ENCODE measurements at places on chromosomes 7 and 10.
A peak's percentile ranks its signal among the peaks of the same experiment; 100 is the strongest.

- no peak for DNase-seq
These were observed 17.0 kb upstream of the TTYH3 start for GRCh38 chr7:2614631-2615330.

DNA sequence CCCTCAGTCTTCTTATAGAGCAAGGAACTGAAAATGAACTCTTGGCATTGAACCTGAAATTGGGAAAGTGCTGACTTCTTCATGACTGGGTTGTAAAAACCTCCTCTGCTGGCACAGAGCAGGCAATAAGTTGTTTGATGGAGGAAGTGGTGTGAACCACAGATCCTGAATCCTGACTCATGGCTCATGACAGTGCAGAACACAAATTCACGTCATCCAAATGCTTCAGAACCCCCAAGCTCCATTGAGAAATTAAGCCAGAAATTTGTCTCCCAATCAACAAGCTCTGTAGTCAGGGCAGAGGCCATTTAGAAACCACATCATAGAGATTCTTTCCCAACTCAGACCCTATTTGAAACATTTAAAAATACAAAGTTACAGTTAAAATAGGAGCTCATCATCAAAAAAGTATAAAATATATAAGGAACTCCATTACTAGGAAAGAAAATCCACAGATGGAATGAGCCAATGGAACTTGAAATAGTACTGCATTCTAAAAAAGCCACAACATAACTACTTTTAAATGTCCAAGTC, 10.3 kb upstream of the STK17A start:
- DNase-seq: no peak

- DNase-seq: no peak
These were observed 42.6 kb downstream of the RSBN1L start for GRCh38 chr7:77738871-77739270.

DNA sequence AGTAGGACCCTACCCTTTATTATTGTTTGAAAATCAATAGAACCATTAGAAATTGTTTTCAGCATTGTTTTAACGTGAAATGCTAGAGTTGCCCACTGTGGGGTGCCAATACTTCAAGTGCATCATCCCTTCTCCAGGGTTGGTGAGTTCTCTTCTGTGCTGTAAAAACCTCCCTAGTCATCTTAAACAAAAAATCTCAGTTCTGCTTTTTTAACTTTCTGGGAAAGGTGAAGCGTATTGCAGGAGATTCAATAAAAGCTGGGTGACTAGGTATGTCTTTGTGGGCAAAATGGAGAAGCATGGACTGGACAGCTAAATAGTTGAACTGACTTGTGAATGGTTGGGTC, 699.1 kb downstream of the SUGCT start:
- DNase-seq: no peak

DNA sequence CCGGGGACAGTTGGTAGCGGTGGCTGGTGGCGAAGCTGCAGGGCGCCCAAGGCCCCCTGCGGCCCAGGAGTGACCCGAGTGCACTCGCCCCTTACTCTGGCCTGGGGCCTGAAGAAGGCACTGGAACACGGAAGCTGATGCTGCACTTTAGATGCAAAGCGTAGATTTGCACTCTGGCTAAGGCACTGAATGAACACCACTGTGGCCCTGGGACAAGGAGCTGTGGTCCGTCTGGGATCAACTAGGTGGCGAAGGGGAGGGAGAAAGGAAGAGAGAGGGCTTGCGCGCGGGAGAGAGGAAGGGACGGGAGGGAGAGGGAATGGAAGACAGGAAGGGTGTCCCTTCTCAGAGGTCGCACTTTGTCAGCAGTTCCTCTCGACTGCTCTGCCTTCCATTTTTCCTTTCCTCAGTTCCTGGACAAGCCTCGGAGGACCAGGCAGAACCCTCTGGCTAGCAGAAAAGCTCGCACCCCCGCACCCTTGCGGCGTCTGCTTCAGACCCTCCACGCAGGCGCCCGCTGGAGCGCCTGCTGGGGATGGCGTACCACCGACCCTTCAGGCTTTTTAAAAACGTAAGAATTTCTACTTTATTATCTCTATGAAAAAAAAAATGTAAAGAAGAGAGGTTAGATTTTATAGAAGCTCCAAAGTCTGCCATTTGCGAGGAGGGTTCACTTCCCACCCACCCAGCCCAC, 1.2 kb downstream of the FERD3L start:
- DNase-seq: no peak

GRCh38 chr7:158649279-158649678, 55.3 kb downstream of the NCAPG2 start:
- DNase-seq: no peak

- DNase-seq: no peak
These were observed 585.9 kb upstream of the GHITM start for GRCh38 chr10:83553366-83553765.

GRCh38 chr10:99266383-99266782, 30.7 kb upstream of the HPSE2 start:
- DNase-seq: no peak

GRCh38 chr10:67520924-67521520, 175.0 kb downstream of the CTNNA3 start:
- DNase-seq: peak; percentile 17

DNA sequence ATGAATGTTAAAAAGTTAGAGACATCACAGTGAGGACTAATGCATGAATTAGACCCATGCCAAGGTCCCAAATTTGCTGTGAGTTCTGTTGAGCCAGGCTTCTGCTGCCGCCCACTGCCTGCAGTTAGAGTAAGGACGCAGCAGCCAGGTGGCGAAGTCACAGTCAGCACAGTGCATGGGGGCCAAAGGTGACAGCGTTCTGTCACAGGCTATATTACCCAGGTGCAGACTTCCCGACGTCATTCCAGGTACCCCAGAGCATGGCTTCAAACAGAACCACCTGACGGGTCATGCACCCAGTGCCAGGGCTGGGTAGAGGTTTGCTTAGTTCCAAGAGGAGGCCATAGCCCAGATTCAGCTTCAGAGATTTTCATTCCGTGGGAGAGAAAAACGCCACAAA, 33.9 kb upstream of the HMX3 start:
- DNase-seq: no peak

DNA sequence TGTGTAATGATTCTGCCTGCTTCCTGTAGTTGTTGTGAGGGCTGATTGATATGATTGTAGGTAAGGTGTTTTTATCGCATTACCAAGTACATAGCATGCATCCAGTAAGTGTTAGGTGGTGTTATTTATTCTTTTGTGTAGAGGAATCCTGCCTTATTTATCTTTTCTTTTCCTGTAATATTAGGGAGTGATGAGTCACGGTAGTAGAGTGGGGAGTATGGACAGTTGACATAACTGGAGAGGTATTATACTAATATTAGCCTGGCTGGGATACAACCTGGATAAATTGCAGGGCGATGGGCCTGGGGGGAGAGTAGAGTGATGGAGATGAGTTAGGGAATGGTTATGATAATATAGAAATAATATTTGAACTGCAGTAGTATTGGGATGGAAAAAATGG, 9.8 kb downstream of the SDK1 start:
- DNase-seq: no peak

DNA sequence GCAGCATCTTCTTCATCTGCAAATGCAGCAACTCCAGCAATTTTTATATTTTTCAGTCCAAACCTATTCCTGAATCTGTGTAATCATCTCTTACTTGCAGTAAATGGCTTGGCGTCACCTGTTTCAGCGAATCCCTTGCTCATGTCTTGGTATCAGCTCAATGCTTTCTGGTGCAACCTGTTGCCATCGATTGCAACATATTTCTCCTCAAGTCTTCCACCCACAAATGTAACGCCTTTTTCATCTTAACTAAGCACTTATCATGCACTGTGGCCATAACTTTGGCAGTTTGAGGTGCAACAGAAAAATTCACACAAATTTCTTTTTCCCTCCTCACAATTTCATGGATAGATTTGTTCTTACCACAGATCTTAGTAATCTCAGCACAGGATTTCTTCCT, 168.3 kb downstream of the HERPUD2 start:
- DNase-seq: no peak

DNA sequence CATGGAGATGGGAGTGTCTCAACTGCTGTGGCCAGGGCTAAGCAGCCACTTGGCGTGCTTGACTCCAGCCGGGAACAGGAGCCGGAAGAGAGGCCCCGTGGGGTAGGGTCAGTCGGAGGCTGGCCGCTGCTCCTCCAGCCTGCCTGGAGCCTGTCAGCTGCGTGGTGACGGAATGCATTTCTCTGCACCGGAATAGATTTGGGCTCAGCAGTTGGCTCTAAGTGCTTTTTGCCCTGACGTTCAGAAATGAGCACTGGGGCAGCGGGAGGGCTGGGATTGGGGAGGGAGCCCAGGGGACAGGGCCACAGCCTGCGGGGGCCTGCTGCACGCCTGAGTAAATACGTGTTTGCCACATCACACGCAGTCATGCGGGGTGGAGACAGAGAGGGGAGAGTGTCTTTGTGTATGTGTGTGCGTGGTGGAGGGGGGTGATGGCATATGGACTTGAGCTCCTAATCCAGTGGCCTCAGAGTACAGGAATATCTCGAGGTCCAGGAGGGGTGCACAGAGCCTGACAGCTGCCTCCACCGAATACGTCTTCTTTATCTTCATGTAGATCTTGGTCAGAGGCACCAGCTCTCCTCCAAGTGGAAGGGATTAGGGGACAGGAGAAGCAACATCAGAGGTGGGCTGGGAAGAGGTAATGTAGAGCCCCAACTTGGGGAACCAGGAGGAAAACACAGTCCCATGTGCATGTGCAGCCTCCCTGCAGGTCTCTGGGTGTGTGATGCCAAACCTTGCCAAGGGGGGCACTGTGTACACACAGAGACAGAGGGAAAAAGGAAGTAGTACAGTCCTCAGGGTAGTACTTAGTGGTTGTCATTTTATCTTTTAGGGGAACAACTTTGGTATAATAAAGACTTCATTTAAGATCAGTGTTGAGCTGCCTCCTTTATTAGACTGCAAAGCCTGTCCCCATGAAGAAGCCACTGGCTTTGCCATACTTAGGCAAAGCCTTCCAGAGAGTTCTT, 151.4 kb downstream of the CDH23 start:
- DNase-seq: no peak

- no peak for DNase-seq
These were observed 83.2 kb upstream of the CAPZA2 start for GRCh38 chr7:116779216-116779615.

GRCh38 chr7:114627231-114627630, 212.6 kb downstream of the FOXP2 start:
- no peak for DNase-seq

DNA sequence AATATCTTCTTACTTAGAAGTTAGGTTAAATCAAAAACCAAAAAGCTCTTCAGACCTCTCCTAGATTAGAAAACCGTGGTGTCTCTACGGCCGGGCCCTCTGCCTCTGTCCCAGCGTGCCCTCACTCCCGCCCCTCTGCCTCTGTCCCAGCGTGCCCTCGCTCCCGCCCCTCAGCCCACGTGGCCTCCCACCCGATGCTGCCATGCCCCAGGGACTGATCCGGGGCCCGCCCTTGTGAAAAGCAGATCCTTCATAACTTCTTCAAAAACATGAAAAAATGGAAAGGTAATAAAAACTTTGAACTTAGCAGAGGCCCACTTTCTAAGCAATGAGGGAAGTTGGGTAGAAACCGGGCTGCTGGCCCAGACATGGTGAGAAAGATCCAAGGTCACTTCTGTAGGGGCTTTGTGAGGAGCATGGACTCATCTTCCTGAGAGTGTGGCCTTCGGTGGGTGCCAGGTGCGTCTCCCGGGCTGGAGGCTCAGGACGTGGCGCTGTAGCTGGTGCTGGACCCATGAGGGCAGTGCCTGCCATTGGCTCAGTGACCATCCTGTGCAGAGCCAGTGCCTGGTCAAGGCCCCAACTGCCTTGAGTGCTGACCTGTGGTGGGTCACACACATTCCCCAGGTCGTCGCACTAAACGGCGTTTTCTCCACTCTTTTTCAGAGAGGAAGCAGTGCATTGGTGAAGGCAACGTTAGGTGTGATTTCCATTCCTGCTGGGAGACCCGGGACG, 4.9 kb upstream of the DPYSL4 start:
- no peak for DNase-seq

DNA sequence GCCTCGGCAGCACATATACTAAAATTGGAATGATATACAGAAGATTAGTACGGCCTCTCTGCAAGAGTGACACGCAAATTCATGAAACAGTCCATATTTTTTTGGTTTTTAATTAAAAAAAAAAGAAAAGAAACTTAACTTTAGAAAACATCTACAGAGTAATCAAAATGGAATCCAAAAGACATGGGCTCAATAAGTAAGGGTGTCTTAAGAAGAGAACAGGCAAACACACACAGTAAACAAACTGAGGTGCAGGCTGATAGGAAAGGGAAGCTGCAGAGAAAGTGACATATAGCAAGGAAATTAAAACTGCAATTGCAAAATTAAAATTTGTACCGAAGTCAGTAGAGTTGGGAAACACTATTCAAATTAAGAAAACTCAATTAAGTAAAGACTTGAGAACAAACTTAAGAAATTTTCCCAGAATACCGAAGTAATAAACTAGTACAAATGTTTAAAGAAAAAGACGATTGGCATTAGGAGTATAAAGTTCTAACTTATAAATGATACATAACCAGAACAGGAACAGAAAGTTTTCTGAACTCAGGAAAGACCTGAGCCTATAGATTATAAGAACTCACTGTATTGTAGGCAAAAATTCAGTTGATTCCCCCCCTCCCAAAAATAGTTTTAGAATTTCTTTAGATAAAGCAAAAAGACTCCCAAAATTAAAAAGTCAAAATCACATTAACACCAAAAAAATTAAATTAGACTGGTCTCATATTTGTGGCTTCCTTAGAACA, 16.3 kb downstream of the MTPN start:
- no peak for DNase-seq

- no peak for DNase-seq
These were observed 161.6 kb upstream of the KMT2E start for GRCh38 chr7:104852386-104852785.

- DNase-seq: no peak
These were observed 66.4 kb downstream of the ASAH2B start for GRCh38 chr10:50805981-50806622.

GRCh38 chr7:33041631-33042428, 20.7 kb downstream of the NT5C3A start:
- DNase-seq: no peak

DNA sequence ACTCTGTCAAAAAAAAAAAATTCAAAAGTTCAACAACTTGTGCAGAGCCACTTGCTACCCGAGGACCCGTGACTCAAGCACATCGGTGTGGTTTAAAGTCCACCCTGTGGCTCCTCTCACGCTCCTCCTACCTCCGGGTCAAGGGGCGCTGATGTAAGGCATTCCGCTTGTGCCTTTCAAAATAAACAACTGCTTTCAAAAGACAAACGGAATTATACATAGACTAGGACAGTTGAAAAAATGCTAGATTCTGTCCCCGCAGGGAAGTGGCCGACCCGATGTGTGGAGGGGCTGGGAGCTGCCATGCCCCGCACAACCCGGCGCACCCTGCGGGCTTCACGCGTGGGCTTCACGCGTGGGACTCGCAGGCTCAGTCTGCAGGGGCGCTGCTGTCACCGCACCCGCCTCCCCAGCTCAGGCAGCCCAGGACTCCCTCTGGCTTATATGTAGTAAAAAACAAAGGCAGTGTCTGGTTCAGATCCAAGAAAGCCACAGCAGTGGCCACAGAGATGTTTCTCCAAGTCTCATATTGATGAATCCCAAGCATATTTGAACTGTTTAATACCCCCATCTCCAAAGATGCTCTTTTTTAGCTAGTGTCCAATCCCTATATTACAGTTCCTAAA, 239.7 kb upstream of the INHBA start:
- no peak for DNase-seq

All from cerebellar nuclear complex (tissue), 1 donor.